Fibroblast of skin of scalp (primary cell): ENCODE measurements at places on chromosomes 12 and 14.

- DNase-seq = peak; percentile 21
Observed at GRCh38 chr12:118327391-118327790, 45.3 kb downstream of the TAOK3 start.

GRCh38 chr12:2160043-2160442 lies 107.3 kb downstream of the CACNA1C start:
- no peak for DNase-seq

GRCh38 chr14:71918955-71919354 lies 13.3 kb upstream of the RGS6 start:
- DNase-seq = peak; percentile 2

DNA sequence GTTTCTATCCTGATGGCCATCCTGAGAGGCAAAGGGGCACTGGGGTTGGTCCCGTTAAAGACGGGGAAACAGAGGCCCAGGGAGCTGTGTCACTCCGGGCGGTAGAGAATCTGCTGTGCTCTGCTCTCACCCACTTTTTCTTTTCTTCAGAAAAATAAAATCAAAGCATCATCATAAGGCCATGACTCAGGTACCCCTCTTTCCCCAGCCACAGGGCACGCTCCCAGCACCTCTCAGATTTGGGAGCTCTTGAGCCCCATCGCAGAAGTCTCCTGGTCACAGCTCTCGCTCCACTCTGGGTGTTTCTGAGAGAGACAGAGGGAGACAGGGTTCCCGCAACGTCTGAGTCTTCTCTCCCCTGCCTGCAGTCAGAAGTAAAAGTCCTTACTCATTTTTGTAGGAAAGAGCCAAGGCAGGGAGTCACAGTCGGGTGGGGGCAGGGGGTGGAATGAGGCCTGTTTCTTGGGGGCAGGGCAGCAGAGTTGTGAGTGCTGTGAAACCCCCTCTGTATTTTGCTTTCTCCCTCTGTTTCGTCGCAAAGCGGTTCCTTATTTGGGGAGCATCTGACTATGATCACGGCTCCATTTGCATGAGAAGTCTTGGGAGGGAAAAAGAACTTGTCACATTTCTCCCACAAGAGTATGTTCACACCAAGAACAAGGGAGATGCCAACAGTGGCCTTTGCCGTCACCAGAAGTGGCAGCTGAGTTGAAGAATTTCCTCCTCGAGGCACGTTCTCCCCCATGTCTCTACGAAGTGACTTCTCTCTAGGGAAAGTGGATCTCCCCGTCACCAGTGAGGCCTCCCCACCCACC lies 139.0 kb downstream of the BCL11B start:
- peak; percentile 58 for DNase-seq

DNA sequence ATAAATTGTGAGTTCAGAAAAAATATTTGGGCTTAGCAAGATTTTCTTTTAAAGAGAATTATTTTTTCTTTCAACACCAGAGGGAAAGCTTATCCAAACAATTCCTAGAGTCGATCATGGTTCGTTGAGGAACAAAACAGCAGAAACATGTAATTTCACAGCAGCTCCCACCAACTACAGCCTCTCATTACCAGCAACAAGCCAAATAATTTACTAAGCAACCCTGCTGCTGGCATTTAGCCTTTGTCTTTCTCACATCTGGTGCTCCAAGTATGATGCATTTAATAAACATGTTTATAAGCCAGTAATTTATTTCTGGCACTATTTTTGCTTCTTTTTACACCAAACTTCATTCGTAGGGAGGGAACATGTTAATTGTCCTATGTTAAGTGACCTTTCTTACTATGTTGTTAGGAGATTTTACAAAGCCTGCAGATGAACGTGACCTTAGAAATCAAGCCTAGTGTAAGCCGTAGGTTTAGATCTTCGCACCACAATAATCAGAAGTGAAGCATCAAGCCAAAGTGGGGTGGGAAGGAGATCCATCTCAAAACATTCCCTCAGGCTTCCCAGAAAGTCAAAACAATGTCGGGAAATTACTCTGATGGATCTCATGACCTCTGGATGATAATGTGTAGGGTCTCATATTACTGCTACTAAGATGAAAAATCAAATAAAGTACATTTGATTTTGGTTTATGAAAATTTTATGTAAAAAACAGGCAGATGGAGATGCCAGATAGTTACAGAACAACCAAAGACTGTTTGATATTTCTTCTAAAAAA lies 128.4 kb downstream of the RPAP3 start:
- DNase-seq = no peak

GRCh38 chr14:72980863-72981262 lies 46.0 kb downstream of the ZFYVE1 start:
- DNase-seq = no peak

GRCh38 chr12:122876731-122877130 lies 19.2 kb downstream of the VPS37B start:
- DNase-seq = no peak

DNA sequence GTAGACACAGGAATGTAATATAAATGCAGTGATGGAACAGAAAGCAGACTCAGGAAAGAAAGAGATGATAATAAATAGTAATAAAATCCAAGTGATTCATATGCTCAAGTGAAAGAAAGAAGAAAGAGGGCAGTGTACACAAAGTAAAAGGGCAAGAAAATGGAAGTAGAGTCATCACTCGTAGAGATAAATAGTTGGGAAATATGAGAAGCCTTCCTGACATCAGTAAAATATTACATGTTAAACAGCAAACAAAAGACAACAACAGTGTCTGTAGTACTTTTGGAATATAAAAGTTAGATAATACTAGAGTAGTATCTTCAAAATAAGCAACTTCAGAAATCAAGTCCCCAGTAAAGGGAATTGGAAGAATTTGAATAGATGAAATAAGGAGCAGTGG lies 412.3 kb downstream of the RAD51B start:
- DNase-seq = no peak

GRCh38 chr14:22515929-22516328 lies 73.1 kb downstream of the DAD1 start:
- DNase-seq = no peak
